Smooth muscle cell of the pulmonary artery (primary cell): ENCODE measurements at places on chromosomes 5 and 9. TPM values are rescaled to one million over a fixed set of nuclear protein-coding genes. Genes with fewer than 3 reads are reported as not detected.

Gene NUTM2G
- not detected in 2 replicates for total RNA-seq

Gene PCDHB5
- 0.36 and 2.2 TPM in 2 replicates for total RNA-seq

Gene PCDHB10
- 0.79 and 1.4 TPM in 2 replicates for total RNA-seq

Gene NELFB
- 59.5 and 64.4 TPM in 2 replicates for total RNA-seq

Gene SAXO1
- under 0.01 TPM in 1 of 2 replicates, not detected in the other for total RNA-seq

Gene GLRA1
- not detected in 2 replicates for total RNA-seq

Gene IFNA2
- not detected in 2 replicates for total RNA-seq

Gene TMEM215
- total RNA-seq = not detected in 2 replicates

Gene GRM6
- not detected in 2 replicates for total RNA-seq

Gene MAT2B
- total RNA-seq = 38.9 and 61.6 TPM in 2 replicates

Gene SIT1
- 0.07 TPM in 1 of 2 replicates, not detected in the other for total RNA-seq

Gene SLC46A2
- not detected in 2 replicates for total RNA-seq

Gene PCDHGB2
- 3.2 and 3.9 TPM in 2 replicates for total RNA-seq

Gene UBTD2
- total RNA-seq = 19.8 and 29.0 TPM in 2 replicates

Gene OLFML2A
- total RNA-seq = 1.3 and 1.6 TPM in 2 replicates

Gene SLC25A2
- 0.13 and 0.26 TPM in 2 replicates for total RNA-seq

Gene DDX4
- not detected in 2 replicates for total RNA-seq

Gene SPATA31D4
- not detected in 2 replicates for total RNA-seq

Gene F2RL1
- 39.7 and 121 TPM in 2 replicates for total RNA-seq

Gene B4GALT7
- total RNA-seq = 56.6 and 79.8 TPM in 2 replicates

Gene PCDHA6
- total RNA-seq = 0.76 and 0.91 TPM in 2 replicates

Gene C9orf57
- total RNA-seq = not detected in 2 replicates
